Omental fat pad (tissue), 4 donors: ENCODE measurements at places on chromosomes 7 and 10. TPM values are rescaled to one million over a fixed set of nuclear protein-coding genes. Genes with fewer than 3 reads are reported as not detected.
A peak's percentile ranks its signal among the peaks of the same experiment; 100 is the strongest.

- DNase-seq: no peak
Measured at GRCh38 chr10:33129141-33129995, 171.3 kb upstream of the ITGB1 start.

- no peak for DNase-seq
Measured at GRCh38 chr10:95445837-95446486, 115.2 kb downstream of the SORBS1 start.

Gene MEIG1
- total RNA-seq: not detected

Gene RELN
- 7.1 TPM for total RNA-seq

Gene IGF2BP3
- 1.9 TPM for total RNA-seq

Gene AFAP1L2
- total RNA-seq: 3.7 TPM

Gene MAGI2
- 9.3 TPM for total RNA-seq

DNA sequence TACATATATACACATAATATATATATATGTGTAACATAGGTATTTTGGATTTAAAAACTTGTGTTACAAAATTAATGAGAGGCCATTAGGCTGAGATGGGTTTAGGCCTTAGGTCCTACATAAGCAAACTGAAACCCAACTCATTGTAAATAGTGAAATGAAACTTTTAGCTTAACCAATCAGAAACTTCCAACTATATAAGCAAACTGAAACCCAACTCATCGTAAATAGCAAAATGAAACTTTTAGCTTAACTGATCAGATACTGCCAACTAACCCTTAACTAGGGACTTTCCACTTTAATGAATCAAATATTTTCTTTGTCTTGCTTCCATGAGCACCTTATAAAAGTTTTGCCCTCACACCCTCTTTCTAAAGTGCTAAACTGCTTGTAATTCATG is 17.3 kb upstream of the SAMD9L start:
- DNase-seq: no peak

DNA sequence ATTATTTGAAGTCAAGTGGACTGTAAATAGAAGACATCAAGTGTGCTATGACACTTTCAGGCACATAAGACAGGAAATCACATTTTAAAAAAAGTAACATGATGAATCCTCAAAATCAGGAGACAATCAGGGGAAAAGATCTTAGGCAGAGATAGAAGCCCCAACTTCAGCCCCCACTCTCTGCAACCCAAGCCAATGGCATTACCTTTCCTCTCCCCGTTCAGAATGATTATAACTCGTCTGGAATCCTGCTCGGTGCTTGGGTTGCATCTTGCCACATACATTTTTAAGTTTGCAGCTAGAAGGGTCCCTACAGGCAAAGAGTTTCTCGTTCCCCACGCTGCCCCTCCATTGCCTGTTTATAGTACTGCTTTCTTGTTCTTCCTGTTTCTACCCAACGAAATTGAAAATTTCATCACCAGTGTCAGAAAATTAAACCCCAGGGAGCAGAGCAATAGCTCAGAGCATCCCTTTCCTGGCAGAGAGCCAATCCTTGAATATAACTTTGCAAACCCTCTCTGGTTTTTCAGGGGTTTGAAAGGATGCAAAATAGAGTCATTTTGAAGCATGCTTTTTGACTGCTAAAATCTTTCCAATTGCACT is 260.5 kb upstream of the AOAH start:
- no peak for DNase-seq

- no peak for DNase-seq
Measured at GRCh38 chr10:6244510-6244909, 41.8 kb downstream of the PFKFB3 start.

Gene TUBAL3
- not detected for total RNA-seq

Gene KCNH2
- 0.46 TPM for total RNA-seq

DNA sequence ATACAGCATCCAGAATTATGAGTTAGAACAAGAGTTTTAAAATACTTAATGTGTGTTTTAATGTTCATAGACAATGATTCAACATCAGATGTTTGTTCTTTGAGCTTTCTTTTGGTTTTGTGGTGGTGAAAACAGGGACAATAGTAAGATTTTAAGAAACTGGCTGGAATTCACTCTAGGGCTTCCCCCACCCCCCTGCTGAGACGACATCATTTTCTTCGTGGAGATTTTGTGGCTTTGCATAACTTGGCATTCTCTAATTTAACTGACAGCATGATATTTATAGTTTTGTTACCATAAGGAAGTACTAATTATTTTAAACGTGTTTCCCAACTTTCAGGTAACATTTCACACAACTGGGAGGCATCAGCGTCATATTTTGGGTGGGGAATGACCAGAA is 184.1 kb downstream of the BICC1 start:
- no peak for DNase-seq

DNA sequence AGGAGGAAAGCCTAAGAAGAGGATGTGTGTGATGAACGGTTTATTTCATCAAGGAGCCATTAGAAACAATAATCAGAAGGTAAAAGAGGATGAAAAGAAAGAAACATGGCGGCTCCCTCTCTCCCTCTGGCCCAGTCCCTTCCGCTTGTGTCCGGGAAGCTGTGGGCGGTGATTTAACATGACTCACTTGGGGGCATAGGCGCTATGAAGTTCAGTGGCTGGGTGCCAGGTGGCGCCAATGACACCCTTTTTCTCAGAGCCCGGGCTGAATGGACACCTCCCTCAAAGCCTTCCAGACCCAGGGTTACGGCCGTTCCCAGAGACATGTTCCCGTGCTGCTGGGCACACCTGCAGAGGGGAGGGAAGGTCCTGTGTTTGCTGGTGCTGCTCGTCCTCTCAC is 244.0 kb downstream of the SKAP2 start:
- no peak for DNase-seq

- no peak for DNase-seq
Measured at GRCh38 chr7:17544401-17544800, 245.9 kb downstream of the AHR start.

- DNase-seq: no peak
Measured at GRCh38 chr10:12427276-12427675, 77.9 kb downstream of the CAMK1D start.

DNA sequence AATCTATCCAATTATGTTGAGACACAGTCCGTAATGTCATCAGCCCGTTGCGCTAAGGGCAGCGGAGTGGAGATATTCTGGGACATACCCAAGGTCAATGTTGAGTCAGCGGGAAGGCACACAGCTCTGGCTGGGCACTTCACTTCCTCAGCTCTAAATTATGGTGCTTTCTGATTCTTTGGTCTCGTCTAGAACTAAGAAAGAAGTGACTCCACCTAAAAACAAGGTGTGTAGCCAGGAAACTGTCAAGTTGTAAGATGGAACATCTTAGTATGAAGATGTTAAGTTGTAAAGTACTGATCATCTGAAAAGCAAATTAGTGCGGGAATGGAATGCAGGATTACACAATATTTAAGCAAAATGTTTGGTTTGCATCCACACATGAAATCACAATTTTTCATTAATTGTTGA is 43.1 kb downstream of the BAIAP2L1 start:
- peak; percentile 28 for DNase-seq

DNA sequence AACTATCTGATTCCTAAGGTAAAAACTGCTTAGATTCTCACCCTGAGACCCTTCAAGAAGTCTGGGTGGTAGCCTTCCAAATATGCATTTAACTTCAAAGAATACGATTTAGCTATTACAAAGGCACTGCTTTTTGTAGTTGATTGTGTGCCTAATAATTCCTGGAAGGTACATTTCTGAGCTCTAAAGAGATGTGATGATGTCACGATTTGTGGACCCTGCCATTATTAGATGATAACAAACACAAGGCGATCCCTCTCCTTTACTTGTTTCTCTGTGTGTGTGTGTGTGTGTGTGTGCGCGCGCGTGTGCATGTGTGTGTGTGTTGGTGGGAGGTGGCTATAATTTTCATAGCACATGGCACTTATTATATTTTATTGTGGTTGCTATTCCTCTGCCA is 70.9 kb downstream of the TFPI2 start:
- DNase-seq: no peak

DNA sequence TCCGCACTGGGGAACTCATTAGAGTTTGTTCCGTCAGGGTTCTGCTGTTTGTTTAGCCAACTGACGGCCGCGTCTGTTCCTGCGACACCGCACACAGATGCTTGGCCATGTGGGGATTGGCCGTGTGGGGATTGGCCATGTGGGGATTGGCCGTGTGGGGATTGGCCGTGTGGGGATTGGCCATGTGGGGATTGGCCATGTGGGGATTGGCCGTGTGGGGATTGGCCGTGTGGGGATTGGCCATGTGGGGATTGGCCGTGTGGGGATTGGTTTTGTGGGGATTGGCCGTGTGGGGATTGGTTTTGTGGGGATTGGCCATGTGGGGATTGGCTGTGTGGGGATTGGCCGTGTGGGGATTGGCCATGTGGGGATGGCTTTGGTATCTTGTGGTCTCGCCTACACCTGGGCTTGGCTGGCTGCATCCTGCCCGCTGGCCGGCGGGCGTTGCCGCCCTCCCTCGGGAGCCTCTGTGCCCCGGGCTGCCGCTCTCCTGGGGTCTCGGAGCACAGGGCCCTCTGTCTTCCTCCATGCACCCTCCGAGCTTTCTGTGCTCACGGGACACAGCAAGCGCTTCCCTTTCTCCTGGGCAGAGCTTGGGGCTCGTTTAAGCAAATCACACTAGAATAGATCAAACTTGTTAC is 62.5 kb downstream of the NKX6-2 start:
- DNase-seq: no peak

Gene AKR1C1
- total RNA-seq: 116 TPM

GRCh38 chr7:1659696-1660095 is 10.4 kb upstream of the ELFN1 start:
- DNase-seq: no peak

Gene CARD11
- 1.4 TPM for total RNA-seq

DNA sequence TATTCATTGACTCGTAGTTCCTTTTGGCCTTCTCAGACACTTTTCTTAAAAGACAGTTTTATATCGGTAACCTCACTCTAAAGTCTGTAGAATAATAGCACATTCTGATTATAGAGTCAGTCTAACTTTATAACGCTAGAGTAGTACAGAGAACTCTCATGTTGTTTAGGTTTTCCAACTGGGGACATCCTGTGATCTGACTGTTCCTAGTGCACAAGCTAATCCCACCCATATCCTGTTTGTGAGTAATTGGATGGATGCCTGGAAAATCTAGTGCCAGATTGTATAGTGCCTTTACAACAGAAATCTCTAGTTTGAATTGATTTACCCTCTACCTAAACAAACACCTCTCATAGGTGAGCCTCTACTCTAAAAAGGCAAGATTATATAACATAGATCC is 107.4 kb downstream of the ZEB1 start:
- no peak for DNase-seq

GRCh38 chr10:4194231-4194630 is 409.2 kb upstream of the KLF6 start:
- DNase-seq: no peak

DNA sequence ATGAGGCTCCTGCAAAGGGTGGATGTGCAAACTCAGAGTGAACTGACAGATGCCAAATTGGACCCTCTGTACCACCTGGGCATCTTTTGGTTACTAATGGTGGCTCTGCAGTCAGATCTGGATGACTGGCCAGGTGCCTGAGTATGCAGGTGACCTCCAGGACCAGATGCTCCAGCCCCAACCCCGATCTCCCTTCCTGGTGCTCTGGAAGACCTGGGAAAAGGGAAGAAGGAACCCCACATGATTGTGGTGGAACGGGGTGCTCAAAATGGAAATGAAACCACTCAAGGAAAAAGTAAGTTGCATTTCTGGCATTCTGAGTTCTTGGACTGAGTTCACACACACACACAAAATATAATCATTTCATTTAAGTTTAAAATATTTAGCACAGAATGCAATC is 9.8 kb upstream of the AEBP1 start:
- DNase-seq: no peak
